ENCODE measurements at places on chromosomes 3 and 15.

- no peak for DNase-seq
Measured at GRCh38 chr15:33851079-33851478, 117.2 kb upstream of the CHRM5 start.

DNA sequence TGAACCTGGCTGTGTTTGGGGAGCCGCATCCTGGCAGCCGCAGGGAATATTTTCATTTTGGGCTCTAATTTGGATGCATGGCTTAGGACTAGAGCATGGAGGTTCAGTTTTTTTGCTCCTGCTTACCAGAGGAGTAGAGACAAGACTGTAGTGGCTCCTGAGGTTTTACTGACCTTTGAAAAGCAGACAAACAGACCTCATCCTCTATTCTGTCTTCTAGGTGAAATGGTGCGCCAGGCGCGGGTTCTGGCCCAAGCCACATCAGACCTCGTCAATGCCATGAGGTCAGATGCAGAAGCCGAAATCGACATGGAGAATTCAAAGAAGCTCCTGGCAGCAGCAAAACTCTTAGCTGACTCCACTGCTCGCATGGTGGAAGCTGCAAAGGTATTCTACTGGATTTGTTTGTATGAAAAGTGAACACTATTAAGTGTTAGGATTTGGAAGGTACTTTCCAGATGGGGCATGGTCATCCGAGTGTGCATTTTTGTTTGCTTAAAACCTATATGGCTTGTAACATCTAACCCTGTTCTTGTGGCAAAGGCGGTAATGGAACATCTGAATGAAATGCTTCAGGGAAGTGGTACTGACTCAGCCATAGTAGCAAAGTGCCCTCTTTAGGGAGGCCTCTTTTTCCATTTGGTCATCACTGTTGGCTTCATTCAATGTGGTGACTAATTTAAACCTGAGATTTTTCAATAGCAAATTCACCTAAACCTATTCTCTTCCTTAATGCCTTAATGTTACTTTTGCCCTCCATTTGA is 330.7 kb upstream of the TPM1 start:
- DNase-seq, result no peak

- DNase-seq, result no peak
Measured at GRCh38 chr3:51035630-51036029, 349.5 kb upstream of the MANF start.

- peak; percentile 78 for DNase-seq
Measured at GRCh38 chr3:112128843-112129727, 4.0 kb downstream of the GCSAM start.

DNA sequence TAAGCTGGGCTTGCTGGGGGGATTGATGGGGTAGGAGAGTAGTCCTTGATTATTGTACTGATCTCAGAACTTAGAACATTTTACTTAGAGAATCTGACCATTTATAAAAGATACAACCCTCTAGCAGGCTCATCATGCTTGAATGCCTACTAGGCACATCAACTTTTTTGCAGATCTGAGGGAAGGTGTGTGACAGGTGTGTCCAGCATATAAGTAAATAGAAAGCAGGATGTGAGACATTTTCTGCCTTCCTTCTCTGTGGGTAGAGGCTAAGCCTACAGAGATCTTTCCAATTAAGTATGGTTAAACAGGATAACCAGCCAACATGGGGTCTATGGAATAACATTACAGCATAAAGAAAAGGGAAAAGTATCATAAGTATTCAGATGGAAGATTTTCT is 159.1 kb downstream of the AKAP13 start:
- DNase-seq, result no peak

DNA sequence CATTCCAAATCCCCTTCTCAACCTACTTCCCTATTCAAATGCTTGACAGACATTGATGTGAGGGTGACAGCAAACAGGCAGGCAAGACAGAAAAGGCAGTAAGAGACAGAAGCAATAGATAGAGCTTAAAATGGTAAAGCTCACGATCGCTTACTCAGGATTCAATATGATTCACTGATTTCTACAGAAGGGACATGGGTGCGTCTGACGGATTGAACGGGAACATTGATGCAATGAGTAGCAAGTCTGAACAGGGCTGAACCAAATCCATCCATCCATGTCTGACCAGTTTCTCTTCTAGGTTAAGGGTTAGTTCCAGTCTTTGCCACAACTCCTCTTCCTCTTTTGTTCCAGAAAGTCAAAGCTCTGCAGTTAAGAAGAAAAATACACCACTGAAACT is 35.1 kb downstream of the P2RY1 start:
- no peak for DNase-seq

DNA sequence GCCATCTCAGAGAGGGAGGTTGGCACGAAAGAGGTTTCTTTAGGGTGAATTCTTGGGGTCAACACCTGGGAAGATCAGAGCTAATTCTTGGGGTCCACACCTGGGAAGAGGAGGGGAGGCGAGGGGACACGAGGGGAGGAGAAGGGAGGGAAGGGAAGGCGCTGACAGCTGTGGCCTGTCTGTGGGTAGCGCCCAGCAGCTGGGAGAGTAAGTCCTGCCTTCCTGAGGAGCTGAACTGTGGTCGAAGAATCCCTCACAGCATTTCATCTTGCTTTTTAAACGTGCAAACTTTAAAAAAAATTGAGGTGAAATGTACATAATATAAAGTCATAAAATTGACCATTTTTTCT is 63.2 kb upstream of the CGNL1 start:
- DNase-seq, result no peak

- DNase-seq, result no peak
Measured at GRCh38 chr3:195806211-195806915, 5.4 kb downstream of the MUC4 start.

GRCh38 chr3:123290107-123290930 is 88.6 kb downstream of the SEC22A start:
- no peak for DNase-seq

DNA sequence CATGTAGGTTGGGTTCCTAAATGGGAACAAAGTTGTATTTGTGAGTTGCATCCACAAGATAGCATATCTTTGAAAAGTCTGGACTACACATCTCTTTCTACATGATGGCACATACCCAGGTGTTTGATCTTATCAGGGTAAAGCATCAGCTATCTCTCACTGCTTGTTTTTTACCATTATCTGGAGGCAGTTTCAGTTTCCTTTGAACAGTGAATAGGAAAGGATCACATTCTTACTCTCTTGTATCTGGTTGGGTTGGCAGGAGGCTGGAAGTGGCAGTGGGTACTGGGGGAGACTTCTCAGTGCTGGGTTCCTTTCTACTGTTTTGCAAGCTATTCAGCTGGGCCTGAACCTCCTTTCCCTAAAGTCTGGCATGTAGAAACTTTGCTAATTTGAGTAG is 4.1 kb downstream of the CEMIP start:
- no peak for DNase-seq

GRCh38 chr3:2205692-2206091 is 107.0 kb downstream of the CNTN4 start:
- no peak for DNase-seq

DNA sequence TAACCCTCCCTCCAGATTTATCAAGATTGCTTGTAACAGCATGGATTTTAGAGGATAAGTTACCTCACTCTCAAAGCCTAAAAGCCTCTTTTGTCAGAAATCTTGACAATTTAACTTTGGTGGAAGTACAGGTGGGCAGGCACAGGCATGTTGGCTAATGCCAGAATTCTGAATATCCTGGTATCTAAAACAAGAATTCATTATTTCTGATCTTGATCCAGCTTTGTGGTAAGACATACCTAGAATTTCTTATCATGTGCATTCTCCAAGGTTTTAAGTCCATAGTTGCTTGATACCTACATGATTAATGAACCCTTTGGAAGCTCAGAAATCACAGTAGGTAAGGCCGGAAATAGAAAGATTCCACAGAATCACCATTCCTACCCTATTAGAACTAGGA is 109.9 kb upstream of the TTC14 start:
- DNase-seq, result no peak

DNA sequence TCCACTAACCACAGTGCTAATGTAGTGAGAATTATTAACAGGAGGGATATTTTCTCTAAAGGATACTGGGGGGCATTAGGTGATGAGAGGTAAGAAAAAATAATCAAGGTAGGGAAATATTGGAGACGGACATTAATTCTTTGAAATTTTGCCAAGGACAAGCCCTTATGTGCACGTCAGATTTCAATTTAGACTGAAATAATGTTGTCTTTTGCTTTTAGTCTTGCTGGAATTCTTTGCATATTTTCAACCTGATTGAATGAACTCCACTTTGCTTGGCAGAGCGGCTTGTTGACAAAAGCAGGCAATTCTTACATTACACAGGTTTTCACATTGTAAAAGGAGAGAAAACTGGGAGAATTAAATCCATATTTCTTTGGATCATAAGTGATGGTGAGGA is 25.0 kb upstream of the C3orf52 start:
- no peak for DNase-seq

DNA sequence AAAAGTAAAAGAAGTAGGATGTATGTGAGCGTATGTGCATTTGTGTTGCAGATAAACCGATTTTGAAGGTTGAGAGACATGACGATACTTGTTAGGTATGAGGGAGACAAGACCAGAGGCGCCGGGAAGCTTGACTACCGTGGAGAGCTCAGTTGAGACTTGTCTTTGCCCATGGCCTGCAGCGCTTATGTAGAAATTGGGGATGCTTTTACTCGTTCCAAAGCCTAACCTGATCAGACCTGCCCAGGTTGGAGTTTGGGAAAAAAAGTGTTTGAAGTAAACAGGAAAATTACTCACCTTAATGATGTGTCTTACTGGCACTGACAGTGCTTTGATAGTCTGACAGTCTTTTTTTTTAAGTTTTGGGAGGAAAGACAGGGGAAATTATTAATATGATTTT is 202.8 kb downstream of the TP63 start:
- no peak for DNase-seq

- DNase-seq, result no peak
Measured at GRCh38 chr3:27577504-27577903, 93.3 kb upstream of the SLC4A7 start.

Data from muscle of back (tissue), 13 donors.